Left lung (tissue), 14 donors: ENCODE measurements at places on chromosomes 16 and 17. TPM values are rescaled to one million over a fixed set of nuclear protein-coding genes. Genes with fewer than 3 reads are reported as not detected.

The HASPIN gene
- 2.2 TPM for polyA plus RNA-seq

The TMC7 gene
- polyA plus RNA-seq: 3.3 TPM

The EFCAB3 gene
- polyA plus RNA-seq: 0.93 TPM

The AGRP gene
- 0.69 TPM for polyA plus RNA-seq

The TSNAXIP1 gene
- 5.8 TPM for polyA plus RNA-seq

The TM4SF5 gene
- not detected for polyA plus RNA-seq

The VWA3A gene
- polyA plus RNA-seq: 1.3 TPM

The WSCD1 gene
- polyA plus RNA-seq: 6.7 TPM
